ENCODE measurements at places on chromosomes 2 and 18.

GRCh38 chr18:40338284-40338683 is 1616.8 kb upstream of the PIK3C3 start:
- no peak for DNase-seq

- no peak for DNase-seq
Observed at GRCh38 chr2:233101141-233101540, 41.0 kb downstream of the INPP5D start.

GRCh38 chr18:29434650-29435049 is 1257.7 kb upstream of the CDH2 start:
- DNase-seq = no peak

DNA sequence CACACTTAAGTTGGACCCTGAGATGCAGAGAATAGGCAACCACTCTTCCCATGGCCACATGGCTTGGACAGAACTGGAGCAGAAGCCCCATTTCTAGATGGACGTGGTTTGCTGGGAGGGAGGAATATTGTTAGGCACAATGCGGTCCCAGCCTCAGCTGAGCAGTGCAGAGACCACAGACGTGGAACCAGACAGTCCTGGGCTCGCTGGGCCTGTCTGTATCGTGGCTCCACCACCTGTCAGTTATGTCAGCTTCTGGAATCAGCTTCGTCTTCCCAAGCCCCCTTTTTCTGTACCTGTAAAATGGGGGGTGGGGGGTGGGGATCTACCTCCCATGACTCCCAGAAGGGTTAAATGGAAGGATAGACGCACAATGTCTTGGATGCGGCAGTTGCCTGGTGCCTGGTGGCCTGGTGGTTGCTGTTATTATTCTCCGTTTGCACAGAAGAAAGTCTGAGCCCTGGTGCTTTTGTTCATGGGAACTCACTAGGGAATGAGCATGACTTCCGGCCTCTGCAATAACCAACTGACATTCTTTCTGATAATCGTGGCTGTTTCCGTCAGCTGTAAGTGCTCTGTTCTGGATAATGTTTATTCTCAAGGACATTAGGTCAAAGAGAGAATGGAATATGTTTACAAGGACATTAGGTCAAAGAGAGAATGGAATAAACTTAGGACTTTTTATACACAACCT is 31.4 kb downstream of the COLEC11 start:
- DNase-seq = no peak

GRCh38 chr2:213166109-213166508 is 14.7 kb upstream of the IKZF2 start:
- no peak for DNase-seq

GRCh38 chr2:40439473-40439872 is 12.4 kb downstream of the SLC8A1 start:
- DNase-seq = no peak

- no peak for DNase-seq
Observed at GRCh38 chr2:228628682-228629081, 447.2 kb upstream of the SPHKAP start.

- DNase-seq = no peak
Observed at GRCh38 chr18:39587586-39587985, 2022.0 kb upstream of the CELF4 start.
